EL (cell line): ENCODE measurements at places on chromosomes 6 and 20.

DNA sequence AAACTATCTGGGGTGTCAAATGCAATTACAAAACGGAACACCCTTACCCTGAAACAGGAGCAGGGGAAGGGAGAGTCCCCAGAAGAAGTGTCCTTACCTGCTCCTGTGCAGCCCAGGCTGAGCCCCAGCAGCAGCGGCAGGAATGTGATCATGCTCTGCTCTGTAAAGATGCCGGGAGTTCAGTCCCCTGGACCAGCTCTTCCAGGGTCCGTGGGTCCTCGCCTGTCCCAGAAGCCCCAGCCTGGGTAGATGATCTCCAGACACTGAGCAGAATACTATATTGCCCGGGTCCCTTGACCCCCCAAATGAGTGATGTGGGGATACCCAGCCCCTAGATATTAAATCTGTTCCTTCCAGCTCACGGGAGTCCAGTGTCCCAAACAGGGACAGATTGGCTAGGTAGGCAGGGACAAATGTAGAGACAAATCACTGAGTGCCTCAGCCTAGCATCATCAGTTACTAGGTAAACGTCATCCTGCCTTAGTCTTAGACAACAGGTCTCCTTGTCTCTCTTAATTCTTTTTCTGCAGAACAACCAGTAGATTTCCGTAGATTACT, at the start of gene HLA-DMB:
Gene HLA-DMB, minus strand, starts transcription at position 373 of the 558 bp plus-strand sequence. Its CDS starts 221 bp downstream, at position 152.
- peak; percentile 68 for DNase-seq

DNA sequence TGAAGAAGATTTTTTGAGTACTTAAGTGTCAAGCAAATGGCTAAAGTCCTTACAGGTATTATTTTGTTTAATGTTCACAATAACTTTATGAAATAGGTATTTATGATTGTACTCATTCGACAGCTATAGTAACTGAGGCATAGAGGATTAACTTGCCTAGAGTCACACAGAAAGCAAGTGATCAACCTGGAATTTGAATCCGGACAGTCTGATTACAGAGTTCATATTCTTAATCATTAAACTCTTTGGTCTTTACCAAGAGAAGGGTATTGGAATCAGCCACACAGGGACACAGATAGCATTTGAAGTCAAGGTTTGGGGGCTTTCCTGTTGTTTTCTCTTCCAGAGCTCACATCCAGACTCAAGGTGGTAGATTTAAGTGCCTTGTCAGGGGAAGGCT, 69.7 kb downstream of the ISM1 start:
- no peak for DNase-seq

- DNase-seq: no peak
Observed at GRCh38 chr6:166297606-166298005, 10.6 kb downstream of the PRR18 start.

DNA sequence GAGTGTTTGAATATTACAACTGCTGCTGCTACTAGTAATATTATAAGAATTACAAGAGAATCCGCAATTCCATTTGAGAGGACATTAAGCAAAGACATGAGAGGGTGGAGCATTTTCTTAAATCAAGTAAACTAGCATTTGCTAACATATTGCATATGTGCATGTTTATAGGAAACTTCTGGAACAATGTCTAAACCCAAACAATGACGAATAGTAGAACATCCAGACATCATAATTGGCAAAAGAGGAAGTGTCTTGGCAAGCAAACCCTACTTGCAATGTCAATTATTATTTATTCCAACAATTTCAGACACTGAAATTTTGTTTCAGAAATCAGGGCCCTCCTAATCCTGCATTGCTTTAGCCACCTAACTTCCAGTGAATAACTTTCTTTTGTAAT, 1155.3 kb upstream of the GJE1 start:
- no peak for DNase-seq

DNA sequence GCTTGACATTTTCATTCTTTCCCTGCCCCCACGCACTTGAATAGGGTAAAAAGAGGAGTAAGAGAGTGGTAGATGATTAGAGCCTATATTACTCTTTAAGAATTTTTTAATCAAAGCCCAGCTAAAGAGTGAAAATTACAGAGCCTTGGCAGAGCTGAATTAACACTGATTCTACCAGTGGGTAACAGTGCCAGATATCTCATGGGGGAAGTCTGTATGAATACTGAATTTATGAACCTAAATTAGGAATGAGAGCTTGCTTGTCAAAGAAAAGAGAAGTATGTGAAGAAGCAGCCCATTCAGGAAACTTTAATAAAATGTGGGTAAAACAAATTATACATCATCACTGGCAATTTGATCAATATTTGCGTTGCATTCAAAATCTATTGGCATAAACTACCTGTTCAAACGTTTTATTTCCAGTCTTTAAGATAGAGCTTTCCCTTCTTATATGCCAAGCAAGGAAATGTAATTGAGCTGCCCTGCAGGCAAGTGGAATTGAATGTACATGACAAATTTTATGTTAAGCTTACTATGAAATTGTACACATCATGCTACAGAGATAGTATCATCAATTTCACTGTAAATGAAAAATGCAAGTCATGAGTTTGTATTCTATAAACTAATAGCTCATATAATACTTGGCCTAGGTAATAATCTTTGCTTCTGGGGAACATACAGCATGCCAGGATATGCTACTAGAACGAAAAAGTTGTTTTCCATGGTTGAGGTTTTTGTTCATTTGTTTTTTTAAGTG, 14.5 kb downstream of the SOBP start:
- no peak for DNase-seq

GRCh38 chr6:152696522-152696921, 1.2 kb upstream of the MYCT1 start:
- DNase-seq: peak; percentile 86

- DNase-seq: no peak
Observed at GRCh38 chr20:51525241-51526105, 17.0 kb downstream of the NFATC2 start.

- peak; percentile 51 for DNase-seq
Observed at GRCh38 chr6:101392586-101393230, 800 bp upstream of the GRIK2 start.

DNA sequence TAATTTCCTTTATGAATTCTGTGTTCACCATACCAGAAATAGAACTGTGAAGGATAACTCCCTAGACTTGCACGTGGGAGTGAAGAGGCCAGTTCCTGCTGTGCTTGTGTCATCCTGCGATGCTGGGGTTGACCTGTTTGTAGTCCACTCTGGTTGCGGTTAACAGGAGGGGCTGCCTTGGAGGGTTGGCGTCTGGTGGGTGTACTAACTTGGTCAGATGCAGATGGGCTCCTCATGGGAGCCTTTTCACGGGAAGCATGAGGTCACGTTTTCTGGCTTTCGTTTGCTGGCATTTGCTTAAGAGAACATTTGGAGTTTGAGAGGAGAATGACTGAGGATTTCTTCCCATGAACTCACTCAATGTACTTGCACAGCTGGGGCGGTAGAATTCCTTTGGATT, 41.2 kb downstream of the IGF2R start:
- peak; percentile 82 for DNase-seq

GRCh38 chr6:159984268-159984786, 15.4 kb downstream of the IGF2R start:
- peak; percentile 95 for DNase-seq

DNA sequence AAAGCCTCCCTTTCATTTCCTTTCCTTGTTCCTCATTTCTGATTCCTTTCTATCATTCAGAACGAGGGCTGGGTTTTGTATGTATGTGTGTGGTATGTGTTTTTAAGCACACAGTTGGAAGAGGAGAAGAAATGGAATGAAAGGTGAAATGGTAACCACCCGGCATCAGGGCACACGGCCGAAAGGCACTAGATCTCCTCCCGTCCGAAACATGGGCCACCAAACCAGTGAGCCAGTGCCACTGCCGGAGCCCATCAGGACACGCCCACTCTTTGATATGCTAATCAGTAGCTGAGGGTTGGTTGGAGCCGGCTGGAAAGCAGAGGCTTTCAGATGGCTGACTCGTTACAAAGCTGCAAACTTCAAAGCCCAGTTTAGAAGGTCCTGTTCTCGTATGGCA, 228.6 kb upstream of the JARID2 start:
- DNase-seq: peak; percentile 8

DNA sequence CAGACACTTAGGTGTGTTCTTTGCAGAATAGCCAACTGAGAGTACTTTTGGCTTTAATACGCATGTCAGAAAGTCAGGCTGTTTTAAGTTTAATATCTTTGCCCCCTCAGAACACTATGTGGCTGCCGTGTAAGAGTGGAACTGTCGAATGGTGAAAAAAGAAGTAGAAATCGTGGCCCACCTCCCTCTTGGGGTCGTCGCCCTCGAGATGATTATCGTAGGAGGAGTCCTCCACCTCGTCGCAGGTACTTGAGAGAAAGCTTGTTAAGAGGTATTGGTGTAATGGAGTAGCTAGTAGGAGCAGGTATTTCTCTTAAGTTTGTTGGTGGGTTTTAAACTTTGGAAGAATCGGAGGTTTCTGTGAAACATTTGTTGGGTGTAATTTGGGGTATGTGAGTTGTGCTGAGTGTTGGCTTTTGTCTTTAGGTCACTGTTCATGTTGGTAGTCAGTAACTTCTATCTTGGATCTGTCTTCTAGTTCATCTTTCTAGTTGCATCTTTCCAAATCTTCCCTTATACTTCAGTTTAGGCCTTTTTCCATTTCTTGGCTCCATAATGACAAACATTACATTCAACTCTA, 4.7 kb downstream of the SRSF3 start:
- no peak for DNase-seq

DNA sequence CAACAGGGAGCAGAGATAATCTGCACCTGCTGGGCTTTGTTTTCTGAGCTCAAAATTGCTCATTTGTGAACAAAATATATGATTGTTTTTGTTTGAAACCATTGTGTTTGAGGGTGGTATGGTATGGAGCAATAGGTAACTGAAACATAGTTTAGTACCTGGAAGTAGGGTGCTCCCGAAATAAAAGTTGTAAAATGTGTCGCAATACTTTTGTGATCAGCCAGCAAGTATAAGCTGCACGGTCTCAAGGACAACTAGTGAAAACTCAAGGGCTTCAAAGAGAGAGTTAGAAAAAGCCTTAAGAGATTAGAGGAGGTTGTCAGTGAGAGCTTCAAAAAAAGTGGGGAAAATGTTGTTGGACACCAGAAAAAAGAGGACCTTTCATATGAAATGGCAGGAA, 579.8 kb upstream of the POU3F2 start:
- no peak for DNase-seq

DNA sequence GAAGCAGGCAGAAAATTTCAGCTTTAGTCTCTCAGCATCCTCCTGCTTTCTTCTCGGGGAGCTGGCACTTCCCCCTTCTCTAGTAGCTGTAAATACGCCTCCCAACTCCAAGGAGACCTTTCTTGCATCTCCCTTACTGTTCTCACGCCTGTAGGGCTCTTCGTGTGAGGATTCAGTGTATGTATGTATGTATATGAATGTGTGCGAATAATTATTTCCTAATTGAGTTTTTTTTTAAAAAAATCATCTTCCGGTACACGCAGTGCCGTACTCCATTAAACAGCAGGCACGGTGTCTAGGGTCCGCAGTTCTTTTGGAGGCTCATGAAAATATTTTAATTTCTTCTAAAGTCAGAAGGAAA, 85.4 kb downstream of the HFE start:
- peak; percentile 53 for DNase-seq

DNA sequence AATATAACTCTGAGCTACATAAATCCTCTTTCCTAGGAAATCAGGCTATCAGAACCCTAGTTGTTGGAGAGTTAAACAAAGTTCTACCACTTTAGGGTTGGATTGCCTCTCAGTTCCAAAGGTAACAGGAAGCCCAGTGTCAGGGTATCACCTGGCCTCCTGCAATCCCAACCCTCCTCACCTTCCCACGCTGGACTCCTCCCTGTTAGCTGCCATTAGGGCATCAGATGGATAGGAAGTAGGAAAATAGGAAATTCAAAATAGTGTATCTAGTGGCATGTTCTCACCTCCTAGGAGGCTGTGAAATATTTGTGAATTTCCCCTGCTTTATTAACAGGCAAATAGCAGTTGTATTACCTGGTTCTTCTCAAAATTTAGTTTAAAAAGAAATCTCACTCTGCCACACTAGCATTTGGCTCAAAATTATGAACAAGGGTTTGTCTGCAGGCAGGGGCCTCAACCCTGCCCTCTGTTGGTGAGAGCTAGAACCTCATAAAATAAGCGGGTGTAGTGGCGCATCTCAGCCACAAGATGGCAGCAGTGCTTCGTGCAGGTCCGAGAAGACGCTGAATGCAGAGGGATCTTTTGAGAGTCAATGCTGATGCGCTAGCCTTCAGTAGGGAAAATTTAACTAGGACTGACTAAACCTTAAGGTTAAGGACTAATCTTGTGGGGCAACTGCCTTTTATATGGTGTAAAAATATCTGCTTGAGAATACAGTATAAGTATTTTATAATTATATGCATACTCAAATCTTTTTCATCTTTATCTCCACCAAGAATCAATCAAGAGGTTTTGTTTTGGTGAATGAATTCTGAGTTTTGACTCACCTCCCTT, 209.8 kb upstream of the KCNQ5 start:
- peak; percentile 75 for DNase-seq

DNA sequence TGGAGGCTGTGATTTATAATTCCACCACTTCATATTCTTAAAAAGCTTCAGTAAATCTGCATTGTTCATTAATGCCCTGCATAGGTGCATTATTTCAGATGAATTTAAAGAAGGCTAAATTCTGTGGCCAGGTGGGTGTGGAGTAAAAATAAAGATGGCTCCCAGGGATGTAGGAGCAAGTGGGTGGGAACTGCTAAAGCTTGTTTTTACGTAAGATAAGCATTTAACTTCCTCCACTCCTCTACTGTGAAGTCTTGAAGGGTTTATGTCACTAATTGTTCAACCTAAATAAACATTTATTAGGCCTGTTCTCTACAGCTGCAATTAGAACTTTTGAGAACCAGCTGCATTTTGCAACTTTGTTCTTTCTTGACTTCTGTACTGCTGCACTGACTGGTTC, 6.8 kb upstream of the SLC35B3 start:
- no peak for DNase-seq

DNA sequence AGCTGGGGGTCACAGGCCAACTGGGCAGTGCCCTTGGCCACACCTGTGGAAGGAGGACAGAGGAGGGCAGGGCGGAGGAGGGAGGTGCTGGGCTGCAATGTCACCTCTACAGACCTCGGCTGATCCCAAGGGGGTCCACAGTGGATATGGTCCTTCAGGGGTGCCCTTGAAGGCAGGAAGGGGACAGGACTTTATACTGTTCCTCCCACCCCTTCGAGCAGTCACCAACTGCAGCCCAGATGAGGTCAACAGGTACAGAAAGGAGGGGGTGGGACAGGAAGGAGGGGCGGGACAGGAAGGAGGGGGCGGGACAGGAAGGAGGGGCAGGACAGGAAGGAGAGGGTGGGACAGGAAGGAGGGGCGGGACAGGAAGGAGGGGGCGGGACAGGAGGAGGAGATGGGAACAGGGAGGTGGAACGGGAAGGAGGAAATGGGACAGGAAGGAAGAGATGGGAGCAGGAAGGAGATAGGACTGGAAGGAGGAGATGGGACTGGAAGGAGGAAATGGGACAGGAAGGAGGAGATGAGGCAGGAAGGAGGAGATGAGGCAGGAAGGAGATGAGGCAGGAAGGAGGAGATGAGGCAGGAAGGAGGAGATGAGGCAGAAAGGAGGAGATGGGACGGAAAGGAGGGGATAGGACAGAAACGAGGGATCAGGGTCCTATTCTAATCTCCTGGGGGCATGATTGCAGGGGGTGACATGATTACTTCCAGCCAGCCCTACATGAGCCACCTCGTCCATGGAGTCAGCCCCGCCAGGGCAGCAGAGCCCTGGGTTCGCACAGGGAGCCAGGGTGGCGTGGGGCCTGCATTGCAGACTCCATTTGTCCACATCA, 19.4 kb upstream of the MRGBP start:
- peak; percentile 65 for DNase-seq
